ACHN (cell line): ENCODE measurements at places on chromosomes 4 and X.

DNA sequence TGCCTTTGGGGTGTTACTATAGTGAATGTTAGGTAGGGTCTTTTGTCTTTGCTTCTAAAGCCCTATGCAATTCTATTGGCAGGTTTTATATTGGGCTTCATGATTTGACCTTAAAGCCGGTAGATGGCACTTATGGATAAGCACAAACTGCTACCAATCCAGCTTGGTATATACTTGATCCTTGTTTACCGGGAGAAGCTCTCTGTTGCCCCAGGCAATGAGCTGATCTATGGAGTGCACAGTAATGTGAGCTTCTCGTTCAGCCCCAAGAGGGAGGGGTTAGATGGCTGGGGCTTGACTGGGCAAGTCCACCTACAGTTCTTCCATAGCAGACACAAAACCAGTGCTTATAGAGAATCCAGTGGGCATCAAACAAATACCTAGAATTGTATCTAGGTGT lies 287.2 kb upstream of the CT83 start:
- DNase-seq = no peak

- DNase-seq = no peak
These were observed 2.4 kb downstream of the WDR44 start for GRCh38 chrX:118348186-118348810.

GRCh38 chrX:16700734-16701133 lies 11.7 kb downstream of the CTPS2 start:
- DNase-seq = no peak

- no peak for DNase-seq
These were observed 138.6 kb upstream of the APOOL start for GRCh38 chrX:84865113-84865512.

DNA sequence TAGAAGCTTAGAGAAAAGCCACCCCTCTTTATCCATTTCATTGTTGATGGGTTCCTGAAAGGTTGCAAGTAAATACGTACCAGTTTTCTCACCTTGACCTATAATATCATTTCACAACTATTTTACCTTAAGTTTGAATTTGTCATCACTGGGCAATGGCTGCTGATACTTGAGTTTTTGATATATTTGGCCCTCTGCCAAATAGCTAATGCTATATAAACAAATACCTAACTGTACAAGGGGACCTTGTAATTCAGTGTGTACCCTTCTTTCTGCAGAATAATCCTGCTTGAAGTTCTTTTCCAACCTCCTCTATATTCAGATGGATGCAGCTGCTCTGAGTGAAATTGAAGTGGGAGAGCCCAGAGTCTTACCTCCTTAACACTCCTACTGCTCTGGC lies 19.0 kb upstream of the GLUD2 start:
- DNase-seq = no peak

DNA sequence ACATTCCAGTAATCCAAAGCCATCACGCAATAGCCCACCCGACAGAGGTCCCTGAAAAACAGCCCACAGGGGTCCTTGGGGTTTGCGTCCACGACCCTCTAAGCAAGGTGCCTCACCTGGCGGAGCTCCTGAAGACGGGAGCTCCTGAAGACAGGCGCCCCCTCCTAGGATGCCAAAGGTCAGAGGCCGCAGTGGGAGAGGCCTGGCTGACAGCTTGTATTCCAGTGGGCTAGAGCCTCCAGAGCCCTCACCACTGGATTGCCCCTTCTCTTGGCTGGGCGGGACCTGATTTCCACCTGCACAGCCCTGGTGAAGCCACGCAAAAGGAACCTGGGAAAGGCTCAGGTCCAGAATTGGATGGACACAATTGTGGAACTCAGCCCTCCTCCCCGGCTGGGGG lies 29.7 kb upstream of the WFS1 start:
- DNase-seq = no peak
